LoVo (cell line): ENCODE measurements at places on chromosomes 1 and 21.
A peak's percentile ranks its signal among the peaks of the same experiment; 100 is the strongest.

- no peak for DNase-seq
Measured at GRCh38 chr1:179873438-179873851, 4.2 kb downstream of the TOR1AIP2 start.

GRCh38 chr1:13825033-13825432 lies 125.0 kb downstream of the PRDM2 start:
- no peak for DNase-seq

GRCh38 chr1:112711041-112711440 lies 4.1 kb downstream of the PPM1J start:
- DNase-seq: no peak

GRCh38 chr1:6785728-6786505 lies 663 bp downstream of the CAMTA1 start:
- DNase-seq: peak; percentile 19

DNA sequence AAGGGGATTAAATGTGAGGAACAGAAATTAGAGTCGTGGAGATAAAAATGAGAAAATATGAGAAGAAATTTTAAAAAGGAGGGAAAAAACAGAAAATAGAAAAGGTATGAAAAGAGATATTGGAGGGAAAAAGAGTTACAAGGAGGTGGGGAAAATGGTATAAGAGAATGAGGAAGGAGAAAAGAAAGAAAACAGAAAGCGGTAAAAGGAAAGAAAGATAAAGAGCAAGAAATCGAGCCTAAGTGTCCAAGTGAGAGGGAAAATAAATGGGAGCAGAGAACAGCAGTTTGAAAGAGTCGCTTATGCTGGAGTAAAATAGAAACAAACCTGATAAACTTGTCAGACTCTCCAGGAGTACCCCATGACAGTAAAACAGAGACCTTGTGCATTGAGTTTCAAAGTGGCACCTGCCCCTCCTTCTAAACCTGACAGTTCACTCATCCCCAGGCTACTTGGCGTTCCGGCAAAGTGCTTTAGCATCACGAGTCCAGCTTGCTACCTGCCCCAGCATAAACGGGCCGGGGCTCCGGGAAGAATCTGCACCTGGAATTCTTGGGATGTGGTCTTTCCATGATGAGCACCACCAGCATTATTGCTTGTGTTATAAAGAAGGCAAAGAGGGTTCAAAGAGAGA lies 585 bp downstream of the NEGR1 start:
- DNase-seq: no peak

- no peak for DNase-seq
Measured at GRCh38 chr1:94905207-94905606, 21.7 kb downstream of the CNN3 start.

DNA sequence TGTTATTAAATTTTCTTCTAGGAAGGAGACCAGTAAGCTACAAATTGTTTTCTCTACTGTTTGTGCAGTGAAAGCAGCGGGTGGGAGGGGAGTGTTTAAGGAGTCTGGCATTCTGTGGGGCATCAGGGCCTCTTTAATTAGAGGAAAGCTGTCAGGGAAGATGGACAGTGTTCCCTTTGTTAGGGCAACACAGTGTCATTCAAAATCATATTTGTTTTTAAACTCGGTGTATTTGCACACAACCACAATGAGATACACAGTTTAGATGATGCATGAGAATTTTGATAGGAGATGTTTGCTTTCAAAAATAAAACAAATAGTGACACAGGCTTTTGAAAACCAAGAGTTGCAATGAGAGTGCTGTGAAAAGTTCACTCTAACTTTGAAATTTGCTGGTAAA lies 15.1 kb upstream of the ST6GALNAC3 start:
- no peak for DNase-seq

DNA sequence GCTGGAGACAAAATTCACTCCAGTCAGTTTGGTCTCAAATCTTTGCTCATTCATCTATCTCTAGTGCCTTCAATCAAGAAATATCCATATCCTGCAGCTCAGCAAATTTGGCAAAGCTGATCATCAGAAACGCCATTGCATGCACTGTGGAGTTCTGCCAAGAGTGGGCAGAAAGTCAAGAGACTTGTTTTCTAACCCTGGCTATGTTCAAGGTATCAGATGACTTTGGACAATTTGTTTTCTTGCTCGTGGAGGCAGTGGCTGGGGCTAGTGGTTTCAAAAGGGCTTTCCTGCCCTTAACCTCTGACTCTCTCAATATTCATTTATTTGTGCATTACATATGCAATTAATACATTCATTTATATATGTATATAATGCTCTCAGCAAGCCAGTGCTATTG lies 12.8 kb upstream of the LRRC52 start:
- DNase-seq: no peak
